Activated naive CD4-positive, alpha-beta T cell treated with anti-CD3 and anti-CD28 coated beads, Interleukin-2, amount 50 U/mL, for 72 hours (primary cell): ENCODE measurements at places on chromosomes 13 and 19. TPM values are rescaled to one million over a fixed set of nuclear protein-coding genes. Genes with fewer than 3 reads are reported as not detected.

The ZNF559 gene
- 9.2 TPM for total RNA-seq

DNA sequence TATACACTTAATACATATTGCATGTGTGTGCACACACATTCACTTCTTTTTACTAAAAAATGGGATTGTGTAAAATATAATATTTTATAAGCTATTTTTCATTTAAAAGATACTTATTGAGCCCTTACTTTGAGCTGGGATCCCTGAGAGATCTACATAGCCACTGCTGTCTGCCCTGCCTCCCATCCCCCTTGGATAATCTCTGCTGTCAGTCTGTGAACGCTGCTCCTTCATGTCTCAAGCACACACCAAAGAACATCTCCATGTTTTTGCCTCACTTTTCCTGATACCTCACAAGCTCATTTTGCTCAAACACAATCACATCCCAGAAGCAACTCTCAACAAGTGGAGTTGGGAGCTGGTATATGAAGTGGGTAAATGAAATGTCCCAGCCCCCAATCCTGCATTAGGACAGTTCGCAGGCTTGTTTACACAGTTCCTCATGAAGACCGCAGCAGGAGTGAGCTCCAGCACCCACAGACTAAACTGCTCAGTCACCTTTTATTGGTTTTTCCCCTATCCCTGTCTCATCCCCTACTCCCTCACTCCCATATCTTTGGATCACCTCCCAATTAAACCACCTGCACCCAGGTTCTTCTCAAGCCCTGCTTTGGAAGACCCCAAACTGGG is 108.3 kb upstream of the FRY start:
- DNase-seq = no peak

DNA sequence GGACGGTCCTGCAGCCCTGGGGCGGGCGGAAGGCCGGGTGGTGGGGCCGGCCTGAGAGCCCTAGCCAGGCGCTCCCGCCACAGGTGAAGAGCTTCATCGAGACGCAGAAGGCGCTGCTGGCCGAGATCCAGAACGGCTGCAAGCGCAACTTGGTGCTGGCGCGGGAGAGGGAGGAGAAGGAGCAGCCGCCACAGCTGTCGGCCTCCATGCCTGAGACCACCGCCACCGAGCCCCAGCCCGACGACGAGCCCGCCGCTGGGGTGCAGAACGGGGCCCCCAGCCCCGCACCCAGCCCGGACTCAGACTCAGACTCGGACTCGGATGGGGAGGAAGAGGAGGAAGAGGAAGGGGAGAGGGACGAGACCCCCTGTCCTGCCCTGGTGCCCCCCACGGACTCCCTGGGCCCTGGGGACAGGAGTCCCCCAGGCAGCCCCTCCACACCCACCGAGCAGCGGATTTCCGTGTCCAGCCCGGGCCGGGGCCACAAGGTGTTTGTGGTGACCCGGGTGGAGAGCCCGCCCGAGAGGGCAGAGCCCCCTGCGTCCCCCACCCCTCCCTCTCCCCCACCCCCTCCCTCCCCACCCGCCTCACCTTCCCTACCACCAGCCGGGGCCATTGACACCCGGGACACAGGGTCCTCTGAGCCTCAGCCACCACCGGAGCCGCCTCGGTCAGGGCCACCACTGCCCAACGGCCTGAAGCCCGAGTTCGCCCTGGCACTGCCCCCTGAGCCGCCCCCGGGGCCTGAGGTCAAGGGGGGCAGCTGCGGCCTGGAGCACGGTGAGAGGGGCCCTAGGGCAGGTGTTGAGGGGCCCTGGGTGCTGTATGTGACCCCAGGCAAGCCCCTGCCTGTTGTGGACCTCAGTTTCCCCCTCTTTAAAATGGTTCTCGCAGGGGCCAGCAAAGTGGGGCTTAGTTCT is 15.3 kb downstream of the NKPD1 start:
- no peak for DNase-seq

The GFY gene
- total RNA-seq = not detected

- DNase-seq = no peak
Measured at GRCh38 chr19:38911388-38912001, 491 bp downstream of the CCER2 start.

DNA sequence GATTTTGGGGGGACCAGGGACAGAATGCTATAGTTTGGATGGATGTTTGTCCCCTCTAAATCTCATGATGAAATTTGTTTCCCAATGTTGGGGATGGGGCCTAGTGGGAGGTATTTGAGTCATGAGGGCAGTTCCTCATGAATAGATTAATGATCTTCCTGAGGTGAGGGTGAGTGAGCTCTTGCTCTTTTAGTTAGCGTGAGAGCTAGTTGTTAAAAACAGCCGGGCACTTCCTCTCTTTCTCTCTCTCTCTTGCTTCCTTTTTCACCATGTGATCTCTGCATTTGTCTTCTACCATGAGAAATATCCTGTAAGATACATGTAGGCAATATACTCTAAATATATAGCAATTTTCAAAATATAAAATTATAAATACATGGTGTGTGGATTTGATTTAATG is 290.8 kb upstream of the PCDH9 start:
- DNase-seq = no peak

GRCh38 chr13:103222683-103223082 is 156.5 kb upstream of the SLC10A2 start:
- DNase-seq = no peak

The UPF3A gene
- total RNA-seq = 42.2 TPM

DNA sequence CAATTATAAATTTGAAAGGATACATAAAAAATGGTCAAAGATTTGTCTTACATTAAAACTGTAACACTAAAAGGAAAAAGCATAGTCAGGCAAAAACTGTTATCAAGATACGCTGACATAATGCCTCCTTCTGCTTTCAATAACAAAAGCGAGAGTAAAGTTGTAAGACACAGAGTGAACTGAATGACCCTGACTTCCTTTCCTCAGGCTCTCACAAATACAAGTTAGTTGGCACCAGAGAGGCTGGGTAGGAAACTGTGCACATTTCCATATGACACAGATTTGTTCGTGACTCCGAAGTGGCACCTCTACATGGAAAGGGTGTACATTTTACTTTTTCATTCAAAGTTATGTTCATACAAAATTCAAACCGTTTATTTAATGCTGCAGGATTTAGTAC is 15.4 kb downstream of the FGF14 start:
- no peak for DNase-seq

DNA sequence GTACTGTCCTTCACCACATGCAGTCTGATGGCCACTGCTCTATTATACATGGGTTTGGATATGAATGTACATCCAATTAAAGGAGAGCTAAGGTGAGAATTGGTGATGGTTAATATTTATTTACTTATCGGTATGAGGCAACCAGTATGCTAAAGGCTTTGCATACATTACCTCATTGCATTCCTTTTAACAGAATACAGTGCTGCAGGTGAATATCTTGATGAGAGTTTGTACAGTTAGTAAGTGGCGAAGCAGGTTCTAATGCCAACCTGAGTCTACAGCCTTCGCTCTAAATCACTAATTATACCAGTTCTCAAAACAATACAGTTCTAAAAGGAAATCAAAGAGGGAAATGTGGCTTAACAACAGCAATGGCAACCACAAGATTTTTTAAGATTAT is 284.1 kb downstream of the ITGBL1 start:
- no peak for DNase-seq

DNA sequence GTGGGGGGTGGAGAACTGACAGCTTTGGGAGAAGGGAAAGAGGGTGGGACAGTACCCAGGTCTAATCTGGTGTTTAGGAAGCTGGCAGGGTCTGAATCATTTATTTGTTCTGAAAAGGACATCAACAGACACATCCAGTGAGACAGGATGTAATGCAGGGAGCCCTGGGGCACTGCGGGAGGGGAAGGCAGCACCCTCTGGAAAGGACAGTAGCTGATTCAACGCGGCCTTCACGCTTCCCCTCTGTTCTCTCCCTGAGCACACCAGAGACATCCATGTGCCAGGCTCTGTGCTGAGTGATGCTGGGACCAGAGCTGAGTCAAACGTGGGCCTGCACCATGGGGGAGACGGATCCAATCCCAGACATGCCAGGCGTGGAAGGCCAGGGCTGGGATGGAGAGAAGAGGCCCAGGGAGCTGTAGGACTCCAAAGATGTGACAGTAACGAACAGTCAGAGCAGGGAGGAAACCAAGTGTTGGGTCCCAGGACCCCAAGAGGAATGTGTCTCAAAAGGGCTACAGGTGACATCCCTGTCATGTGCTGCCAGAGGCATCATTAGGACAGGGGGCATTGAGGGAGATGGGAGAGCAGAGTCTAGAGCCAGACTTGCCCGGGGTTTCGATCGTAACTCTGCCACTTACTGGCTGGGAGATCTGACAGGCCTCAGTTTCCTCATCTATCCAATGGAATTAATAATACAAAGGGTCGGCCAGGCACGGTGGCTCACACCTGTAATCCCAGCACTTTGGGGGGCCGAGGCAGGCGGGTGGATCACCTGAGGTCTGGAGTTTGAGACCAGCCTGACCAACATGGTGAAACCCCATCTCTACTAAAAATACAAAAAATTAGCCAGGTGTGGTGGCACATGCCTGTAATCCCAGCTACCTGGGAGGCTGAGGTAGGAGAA is 1.7 kb downstream of the ETFB start:
- no peak for DNase-seq

The MEDAG gene
- not detected for total RNA-seq

DNA sequence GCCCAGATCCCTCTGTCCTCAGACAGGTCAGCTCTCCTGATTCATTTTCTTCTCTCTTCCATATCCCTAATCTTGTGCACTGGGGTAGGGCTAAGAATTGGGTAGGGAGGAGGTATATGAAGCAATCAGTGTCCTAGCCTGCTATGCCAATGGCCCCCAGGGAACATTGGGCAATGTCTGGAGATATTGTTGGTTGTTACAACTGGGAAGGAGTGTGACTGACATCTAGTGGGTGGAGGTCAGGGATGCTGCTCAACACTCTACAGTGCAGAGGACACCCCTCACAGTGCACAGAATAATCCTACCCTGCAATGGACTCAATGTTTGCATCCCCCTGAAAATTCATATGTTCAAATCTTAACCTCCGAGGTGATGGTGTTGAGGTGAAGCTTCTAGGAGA is 57.5 kb downstream of the CPAMD8 start:
- DNase-seq = no peak

The PSG7 gene
- not detected for total RNA-seq
